ENCODE measurements at places on chromosomes 12 and 14.

DNA sequence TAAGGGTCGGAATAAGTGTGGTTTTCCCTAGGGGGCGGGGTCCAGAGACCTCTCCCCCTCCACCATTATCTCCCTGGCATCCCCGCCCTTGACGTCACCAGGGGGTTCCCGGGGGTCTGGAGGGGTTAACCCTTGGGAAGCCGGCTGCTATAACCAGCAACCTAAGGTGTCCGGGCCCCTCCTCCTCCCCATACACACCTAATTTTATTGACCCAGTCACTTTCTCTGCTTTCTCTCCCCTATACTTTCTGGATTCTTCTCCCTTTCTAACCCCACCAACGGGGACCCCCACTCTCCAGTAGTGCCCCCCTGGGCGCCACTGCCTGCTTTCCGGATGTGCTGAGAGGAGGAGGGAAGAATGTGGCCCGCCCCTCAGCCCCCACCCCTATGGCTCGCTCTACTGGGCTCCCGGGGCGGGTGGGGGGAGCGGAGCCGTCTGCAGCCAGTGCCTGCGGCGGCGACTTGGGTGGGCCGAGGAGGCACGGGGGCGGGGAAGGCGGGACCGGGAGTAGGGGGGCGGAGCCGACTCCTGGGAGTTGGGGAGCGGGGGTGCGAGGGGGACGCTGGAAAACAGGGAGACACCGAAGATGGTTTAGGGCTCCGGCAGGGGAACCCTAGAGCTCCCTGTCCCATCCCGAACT lies 1.8 kb downstream of the GLI1 start:
- no peak for DNase-seq

DNA sequence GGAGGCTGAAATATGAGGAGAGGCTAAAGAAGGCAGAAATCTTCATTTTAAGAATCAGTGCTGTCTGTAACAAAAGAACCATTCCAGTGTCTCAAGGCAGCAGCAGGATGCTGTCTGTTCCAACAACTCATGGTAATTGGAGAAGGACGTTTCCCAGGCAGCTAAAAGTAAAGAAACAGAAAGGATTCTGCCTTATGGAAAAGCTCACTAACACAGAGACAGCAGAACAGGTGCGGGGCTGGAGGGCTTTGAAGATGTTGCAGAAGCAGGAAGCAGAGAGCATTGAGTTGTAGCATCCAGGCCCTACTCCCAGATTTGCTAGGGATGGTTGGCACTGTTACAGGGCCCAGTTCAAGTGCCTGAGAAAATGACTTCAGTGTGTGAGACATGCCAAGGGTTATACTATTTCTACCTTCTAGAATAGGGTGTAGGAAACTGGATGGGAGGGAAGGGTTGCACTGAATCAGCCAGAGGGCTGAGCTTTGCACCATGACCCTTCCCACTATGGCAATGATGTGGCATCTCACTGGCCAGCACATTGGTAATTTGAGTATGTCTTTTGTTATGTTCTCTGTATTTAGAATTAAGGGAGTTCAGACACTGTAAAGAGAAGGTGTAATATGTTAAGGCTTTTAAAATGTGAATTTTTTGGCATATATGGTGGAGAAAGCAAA lies 160.0 kb upstream of the FBXO33 start:
- DNase-seq = no peak

DNA sequence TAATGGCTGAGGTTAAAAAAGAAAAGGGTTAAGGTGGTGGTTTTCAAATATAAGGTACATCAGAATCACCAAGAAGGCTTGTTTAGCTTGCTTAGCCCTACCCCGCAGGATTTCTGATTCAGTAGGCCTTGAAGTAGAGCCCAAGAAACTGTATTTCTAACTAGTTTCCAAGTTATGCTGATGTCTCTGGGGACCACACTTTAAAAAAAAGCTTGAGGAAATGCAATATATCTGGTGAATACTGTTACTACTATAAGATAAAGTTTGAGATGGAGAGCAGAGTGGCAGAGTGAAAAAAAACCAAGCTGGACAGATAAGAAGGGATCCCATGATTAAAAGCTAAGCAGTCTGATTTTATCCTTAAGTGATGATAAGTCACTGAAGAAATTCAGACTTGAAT lies 18.3 kb upstream of the GXYLT1 start:
- no peak for DNase-seq

DNA sequence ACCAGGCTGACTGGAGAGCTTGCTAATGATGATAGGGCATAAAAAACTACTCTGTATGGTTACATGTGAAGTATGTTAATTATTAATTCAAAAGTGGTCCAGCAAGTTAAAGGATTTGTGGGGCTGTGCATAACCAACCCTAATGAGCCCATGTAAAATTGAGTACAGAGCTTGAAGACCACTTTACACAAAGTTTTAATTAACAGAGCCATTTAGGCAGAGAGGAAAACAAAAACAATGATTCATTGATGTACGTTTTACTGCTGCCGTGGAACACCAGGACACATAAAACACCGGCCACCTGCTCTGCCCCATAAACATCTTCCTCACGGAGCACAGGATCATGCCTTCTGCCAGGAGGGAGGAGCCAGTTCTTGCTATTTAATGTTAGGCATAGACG lies 83.5 kb downstream of the RIMBP2 start:
- DNase-seq = no peak

GRCh38 chr14:105899657-105900397 lies 373.4 kb downstream of the TMEM121 start:
- DNase-seq = no peak

- no peak for DNase-seq
Observed at GRCh38 chr14:30272848-30273832, 285.8 kb upstream of the G2E3 start.

- DNase-seq = no peak
Observed at GRCh38 chr12:123491056-123491455, 33.1 kb downstream of the SNRNP35 start.

GRCh38 chr14:47150267-47150666 lies 498.7 kb upstream of the RPL10L start:
- no peak for DNase-seq

DNA sequence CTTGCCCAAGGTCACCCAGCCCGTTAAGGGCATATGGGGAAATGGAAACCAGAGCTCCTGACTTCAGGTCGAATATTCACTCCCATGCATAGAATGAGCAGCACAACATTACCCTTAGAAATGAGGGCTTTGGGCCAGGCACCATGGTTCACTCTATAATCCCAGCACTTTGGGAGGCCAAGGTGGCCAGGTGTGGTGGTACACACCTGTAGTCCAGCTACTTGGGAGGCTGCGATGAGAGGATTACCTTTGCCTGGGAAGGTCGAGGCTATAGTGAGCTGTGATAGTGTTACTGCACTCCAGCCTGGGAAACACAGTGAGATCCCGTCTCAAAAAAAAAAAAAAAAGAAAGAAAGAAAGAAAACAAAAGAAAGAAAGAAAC lies 341.0 kb upstream of the TMPO start:
- DNase-seq = no peak

DNA sequence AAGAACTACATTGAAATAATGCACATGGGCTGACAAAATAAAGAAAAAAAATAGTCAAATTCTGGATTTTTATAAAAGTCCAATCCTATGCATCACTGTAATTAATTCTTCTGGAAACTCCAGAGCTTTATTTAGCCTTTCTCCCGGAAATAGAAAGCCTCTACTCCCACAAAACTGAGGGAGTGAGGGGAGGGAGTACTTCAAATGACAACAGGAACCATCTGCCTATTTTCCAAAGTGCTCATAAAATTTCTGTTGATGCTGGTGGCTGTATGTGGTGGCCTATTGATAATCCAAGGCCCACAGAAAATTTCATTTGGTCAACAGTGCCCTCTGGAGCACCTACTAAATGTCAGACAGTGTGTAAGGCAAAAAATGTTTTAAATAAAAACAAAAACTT lies 64.6 kb downstream of the KIF21A start:
- no peak for DNase-seq

- DNase-seq = no peak
Observed at GRCh38 chr12:63814146-63814772, 30.2 kb upstream of the SRGAP1 start.

DNA sequence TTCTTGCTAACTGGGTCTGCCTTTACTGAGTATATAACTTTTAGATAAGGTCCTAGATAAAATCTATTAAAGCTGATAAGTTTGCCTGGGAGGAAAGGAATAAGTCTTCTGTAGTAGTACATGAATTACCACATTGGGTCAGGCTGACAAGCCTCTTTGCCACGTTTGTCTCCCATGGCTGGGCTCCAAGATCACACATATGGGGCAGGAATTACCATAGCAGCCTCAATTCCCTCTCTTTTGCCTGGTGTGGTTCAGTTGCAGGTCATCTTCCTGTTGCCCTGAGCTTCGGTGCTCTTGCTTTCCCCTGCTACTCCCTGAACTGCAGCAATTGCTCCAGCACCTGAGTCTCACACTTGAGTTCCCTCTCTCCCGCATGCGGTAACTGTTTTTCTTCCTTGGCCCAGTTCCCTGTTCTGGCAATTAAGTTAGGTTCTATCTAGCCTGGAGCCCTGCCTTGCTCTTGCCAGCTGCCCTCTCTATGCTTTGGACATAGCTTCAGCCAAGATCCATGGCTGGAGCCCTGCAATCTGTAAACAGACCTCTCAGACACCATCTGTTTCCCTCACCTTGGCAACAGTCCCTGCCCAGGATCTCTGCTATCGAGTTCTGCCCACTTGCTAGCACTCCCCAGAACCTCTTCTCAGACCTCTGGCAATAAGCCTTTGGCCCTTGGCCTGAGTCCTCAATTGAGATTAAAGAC lies 5.8 kb upstream of the GLT8D2 start:
- no peak for DNase-seq

DNA sequence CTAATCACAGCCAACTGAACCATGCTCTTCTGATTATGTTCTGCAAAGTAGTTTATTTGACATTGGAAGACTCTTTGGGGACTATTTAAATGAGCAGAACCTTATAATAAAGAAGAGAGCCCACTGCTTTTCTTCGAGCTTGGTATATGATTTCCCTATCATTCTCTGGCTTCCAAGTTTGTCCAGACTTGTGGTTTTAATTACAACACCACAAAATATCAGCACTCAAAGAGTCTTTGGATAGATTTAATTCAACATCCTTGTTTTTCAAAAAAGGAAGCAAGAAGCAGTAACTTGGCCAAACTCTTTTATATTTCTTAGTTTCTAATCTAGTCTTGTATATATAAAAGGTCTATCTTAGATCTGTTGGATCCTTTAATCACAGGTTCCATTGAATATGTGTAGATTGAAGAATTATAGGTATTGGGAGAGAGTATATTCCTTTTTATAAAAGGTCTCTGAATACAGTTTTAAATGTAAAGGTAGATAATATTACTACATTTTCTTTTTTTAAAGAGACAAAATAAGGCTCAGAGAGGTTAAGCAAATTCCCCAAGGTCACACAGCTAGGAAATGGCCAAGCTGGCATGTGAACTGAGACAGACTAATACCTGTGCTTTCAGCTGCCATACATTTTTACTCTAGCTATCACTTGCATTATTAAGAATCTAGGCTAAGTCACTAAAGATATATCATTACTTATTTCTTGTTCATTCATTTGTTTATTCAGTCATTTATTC lies 172.8 kb downstream of the SSPN start:
- no peak for DNase-seq

- no peak for DNase-seq
Observed at GRCh38 chr12:116621194-116621593, 62.0 kb downstream of the MAP1LC3B2 start.

DNA sequence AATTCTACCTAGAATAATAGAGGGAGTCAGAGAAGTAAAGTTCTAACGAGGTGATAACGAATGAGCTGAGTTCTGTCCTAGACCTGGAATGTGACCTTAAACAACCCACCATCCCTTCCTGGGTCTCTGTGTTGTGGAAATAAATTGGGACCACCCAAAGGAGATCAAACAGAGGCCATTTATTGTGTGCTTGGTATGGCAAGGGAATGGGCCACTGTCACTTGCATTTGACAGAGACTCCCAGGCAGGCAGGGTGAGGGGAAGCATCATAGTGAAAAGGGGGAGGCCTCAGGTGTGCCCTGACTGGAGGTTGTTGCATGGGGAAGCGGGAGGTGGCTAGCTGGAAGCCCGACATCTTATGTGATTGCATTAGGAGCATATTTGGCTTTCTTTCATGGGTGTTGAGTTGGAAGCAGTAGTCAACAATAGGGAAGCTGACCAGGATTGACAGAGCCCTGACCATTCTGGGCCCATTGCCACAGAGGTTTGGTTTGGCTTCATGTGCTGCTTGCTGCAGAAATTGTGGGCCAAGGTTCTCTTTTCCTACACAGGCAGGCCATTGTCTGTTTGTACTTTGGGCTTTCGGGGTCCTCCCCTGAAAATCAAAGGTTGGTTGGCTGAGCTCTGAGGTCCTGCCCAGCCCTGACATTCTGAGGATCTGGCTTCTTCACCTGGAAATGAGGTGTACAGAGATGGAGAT lies 17.6 kb upstream of the FAM181A start:
- no peak for DNase-seq

- no peak for DNase-seq
Observed at GRCh38 chr12:102484017-102484416, 3.7 kb upstream of the IGF1 start.

- no peak for DNase-seq
Observed at GRCh38 chr12:89732522-89732921, 23.9 kb upstream of the ATP2B1 start.

Measured in thoracic aorta (tissue), 2 donors.